Natural killer cell treated with Interleukin-12 subunit alpha and Interleukin-12 subunit beta and Interleukin-15 and Interleukin-18, amount 100 ng/mL, for 72 hours (primary cell): ENCODE measurements at places on chromosomes 11 and 22. TPM values are rescaled to one million over a fixed set of nuclear protein-coding genes. Genes with fewer than 3 reads are reported as not detected.

Gene ANKK1
- 0.19 TPM for total RNA-seq

Gene MUC5AC
- total RNA-seq = not detected

Gene PARVA
- total RNA-seq = not detected

Gene KCNJ11
- total RNA-seq = 0.75 TPM

Gene CD82
- 158 TPM for total RNA-seq

DNA sequence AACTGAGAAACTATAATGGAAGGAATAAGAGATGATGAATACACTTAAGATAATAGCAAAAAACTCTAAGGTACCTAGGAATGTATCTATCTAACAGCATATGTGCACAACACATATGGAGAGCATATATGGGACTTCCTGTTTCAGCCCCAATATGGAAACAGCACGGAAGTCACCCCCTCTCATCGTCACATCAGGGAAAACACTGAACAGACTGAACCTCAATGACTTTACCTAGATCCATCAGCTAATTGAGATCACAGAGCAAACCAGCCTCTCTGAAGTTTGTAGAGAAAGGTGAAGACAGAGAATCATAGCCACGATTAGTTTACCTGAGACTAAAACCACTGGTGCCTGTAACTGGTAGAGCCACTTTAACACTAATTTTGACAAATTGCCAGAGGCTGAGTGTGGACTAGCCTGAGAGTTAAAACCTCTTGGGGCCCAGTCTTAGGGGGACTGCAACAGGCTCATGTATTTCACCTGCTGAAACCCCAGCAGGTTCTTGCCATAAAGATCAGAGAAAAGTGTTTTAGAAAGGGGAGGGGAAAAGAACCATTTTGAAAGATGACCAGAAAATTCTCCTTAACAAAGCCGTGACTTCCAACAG is 722.6 kb downstream of the TBC1D22A start:
- no peak for DNase-seq

DNA sequence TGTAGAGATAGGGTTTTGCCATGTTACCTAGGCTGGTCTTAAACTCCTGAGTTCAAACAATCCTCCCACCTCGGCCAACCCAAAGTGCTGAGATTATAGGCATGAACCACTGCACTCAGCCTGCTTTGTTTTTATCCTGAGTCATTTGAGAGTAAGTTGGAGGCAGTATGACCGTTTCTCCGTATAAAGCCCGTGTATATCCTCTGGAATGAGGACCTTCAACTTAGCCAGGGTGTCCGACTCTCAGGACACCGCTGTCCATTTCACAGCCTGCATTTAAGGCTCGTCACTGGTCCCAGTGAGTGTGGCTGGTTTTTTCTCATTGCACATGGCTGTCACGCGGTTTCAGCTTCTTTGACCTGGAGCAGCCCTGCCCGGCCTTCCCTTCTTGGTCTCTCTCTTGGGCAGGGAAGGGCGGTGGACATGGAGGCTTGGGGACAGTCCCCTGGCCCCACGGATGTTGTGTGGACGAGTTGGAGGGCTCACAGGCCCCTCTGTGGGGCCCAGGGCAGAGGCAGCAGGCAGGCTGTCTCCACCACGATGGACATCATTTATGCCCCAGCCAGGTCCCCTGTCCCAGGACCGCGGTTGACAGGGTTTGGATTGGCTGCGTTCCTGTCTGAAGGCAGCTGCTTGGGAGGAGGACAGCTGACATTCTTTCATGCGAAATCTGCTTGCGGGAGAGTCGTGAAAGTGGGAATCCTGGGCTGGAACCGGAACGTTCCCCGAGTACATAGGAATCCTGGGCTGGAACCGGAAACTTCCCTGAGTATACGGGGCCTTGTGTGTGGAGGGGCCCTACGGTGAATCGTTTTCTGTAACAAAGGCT is 93.3 kb downstream of the KCNQ1 start:
- DNase-seq = peak; percentile 48

- no peak for DNase-seq
Measured at GRCh38 chr22:20108757-20109230, 7.1 kb upstream of the RANBP1 start.

DNA sequence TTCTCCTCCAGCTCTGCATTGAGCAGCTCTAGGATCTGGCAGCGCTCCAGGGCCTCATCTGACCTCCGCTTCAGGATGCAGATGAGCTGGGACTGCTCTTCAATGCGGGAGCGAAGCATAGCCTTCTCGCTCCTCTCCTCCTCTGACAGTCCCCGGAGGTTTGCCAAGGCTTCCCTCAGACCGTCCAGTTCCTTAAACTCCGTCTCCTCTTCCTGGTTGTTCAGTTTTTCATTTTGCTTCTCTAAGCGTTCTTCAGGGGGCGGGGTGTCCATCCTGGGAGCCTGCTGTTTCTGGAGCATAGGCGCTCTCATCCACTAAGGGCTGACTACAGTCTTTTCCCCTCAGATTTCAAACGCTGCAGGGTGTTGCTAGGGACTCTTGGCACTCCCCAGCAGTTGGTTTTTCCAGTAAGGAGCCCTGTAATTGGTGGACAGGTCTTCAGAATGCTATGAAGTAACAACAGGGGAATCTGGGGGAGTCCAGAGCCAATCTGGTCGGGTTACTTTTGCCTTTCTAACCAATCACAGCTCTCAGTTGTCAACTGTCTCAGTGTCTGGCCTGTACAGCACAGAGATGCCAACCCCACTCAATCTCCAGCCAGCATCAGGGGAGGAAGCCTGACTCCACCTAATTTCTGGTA is at the start of gene CCDC89:
CCDC89 (minus strand) TSS at position 376 of the 640 bp plus-strand sequence; CDS start at position 311, 65 bp downstream.
- no peak for DNase-seq

DNA sequence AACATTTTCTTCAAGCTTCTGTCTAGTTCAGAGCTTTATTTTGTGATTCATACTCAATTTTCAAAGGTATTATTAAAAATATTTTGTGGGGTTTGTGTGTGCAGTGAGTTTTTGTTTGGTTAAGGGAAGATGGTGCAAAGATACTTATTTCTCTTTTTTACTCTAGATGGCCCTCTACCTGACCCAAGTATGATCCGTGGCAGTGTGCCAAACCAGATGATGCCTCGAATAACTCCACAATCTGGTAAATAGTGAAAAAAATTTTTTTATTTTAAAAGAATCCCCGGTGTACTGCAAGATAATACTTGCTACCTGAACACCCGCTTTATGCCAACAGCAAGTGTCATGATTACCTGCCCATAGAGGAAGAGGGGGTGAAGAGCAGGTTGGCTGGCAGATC is 54.2 kb downstream of the EP300 start:
- DNase-seq = no peak

- DNase-seq = no peak
Measured at GRCh38 chr22:19354201-19354600, 62.7 kb upstream of the CLTCL1 start.

DNA sequence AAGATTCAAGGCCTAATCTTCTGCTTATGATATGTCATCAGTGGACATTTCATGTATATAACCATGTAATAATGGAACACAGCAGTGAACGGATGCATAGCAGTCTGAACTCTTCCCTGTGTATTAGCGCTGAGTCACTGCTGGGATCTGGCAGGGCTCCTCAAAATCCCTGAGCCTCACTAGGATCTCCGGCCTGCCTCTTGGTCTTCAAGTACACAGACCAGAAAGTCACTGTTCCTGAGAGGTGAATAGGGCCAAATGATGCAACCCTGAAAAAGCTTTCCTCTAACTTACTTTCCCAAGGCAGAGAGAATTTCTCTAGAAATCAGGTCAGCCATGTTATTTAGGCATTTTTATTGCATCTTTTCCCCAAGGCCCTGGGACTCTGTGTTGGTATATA is 35.0 kb downstream of the POU2AF1 start:
- no peak for DNase-seq

DNA sequence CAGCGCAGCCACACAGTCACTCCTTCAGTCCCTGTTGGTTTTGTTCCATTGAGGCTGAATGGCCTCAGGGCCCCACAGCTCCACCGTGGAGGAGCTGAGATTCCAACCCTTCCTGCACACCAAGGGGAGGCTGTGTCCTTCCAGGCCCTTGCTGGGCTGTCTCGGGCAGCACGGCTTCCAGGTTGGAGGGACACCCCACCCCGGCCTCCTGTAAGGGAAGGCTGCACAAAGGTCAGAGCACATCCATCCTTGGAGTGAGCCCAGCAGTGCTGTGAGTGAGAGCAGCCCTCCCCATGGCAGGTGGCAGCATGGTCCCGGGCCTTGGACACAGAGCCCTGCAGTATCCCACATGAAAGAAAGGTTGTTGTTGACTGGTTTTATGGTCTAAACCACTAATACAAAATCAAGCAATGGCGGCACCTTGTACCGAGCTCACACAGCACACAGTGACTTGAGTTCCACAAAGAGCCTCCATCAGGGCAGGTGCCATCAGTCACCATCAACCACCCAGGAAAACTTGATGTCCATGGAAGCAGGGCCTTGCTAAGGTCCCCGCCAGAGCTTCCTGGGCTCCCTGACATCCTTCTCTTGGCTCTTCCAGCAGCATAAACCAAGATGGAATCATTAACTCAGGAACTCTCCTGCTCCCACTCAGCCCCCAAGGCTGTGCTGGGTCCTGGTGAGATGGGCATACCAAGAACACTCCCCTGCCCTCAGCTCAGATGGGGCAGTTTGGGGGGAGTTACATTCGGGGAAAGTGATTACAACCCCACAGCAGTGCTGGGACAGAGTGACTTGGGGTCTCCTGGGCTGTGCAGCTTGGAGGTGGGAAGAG is 1500.4 kb downstream of the TBC1D22A start:
- no peak for DNase-seq

- DNase-seq = no peak
Measured at GRCh38 chr11:64007629-64008282, 21.5 kb downstream of the OTUB1 start.

GRCh38 chr22:25354456-25354855 is 135.0 kb downstream of the CRYBB2 start:
- no peak for DNase-seq

DNA sequence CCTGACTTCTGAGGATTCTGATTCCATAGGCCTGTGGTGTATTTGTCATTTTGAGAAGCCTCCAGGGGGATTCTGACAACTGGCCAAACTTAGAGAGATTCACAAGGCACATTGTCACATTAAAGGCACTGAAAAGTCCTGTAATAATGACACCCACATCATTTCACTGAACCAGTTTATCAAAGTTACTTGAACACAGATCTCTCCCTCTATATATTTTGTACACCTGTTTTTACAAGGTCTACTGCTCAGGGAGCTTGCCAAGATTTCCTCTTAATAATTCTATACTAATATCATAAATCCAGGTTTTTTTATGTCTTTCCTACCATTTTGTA is 50.0 kb downstream of the LRRC74B start:
- DNase-seq = no peak

GRCh38 chr11:46100670-46101069 is 20.6 kb downstream of the PHF21A start:
- DNase-seq = no peak

DNA sequence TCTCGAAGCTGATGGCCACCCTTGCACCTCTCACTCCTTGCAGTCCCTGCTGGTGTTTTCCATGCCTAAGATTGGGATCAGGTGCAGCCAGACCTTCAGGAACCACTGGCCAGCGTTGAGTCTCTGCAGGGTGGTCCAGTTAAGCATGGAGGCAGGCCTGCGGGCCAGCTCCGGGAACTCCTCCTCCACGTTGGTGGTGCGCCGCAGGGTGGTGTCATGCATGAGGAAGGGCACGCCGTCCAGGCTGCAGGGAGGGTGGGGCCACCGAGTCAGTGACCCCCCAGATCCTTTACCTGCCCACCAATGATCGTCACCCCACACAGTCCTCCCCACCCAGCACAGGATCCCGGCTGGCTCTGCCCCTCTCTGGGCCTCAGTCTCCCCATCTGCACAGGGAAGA is 10.0 kb upstream of the KLHL35 start:
- no peak for DNase-seq

- no peak for DNase-seq
Measured at GRCh38 chr11:133827556-133827955, 17.8 kb downstream of the SPATA19 start.

DNA sequence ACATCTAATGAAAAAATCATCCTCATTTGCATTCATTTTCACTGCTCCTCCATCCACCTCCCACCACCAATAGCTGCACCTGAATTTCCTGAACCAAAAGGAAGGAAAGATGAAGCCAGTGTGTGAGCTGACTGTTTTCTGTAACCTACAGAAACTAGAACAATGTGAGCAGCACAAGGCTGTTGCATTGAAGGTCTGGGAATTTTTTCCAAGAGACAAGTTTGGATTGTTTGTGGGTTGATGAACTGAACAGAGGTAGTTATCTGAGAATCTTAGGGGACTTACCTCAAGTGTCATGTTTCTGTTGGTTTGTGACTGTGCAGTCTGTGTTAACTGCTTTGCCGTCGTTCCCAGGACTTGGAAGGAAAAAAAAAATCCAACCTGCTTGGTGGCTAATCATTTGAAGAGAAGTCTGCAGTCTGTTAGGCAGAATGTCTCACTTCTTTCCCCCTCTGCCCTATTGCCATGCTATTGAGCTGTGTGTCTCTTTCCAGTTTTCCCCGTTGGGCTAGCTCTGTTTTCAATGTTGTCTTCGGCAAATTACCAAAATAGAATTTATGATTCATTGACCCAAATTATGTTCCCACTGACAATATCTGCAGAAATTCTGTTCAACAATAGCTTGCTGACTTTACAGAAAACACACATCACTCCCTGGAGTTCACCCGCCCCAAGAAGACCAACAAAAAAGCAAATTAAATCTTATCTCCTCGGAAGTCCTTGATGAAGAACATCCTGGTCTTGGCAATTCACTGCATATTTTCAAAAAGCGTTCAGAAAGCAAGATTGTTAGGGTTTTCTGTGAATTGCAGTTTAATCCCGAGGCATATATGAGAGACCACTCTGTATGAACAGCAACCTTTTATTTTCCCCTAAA is 76.0 kb downstream of the SC5D start:
- DNase-seq = no peak
